Hypothalamus (tissue), 51 donors: ENCODE measurements at places on chromosomes 7 and 10.

GRCh38 chr10:89973326-89973725 lies 271.9 kb downstream of the KIF20B start:
- DNase-seq, result no peak

DNA sequence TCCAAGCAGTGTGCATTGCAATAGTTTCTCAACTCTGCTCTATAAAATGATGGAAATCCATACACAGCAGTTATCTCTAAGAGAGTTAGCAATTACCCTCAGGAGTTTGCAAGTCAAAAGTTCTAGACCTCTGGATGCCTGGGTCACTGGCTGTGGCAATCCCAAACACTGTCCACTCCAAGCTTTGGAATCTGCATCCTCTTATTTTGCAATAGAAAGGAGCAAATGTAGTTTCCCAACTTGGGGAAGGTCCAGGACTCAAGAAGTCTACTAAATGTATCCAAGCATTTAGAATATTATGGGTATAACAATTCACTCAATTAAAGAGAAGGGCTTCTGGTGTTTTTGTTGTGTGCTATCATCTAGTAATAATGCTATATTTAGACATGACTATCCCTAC lies 131.3 kb upstream of the NRP1 start:
- DNase-seq, result no peak

DNA sequence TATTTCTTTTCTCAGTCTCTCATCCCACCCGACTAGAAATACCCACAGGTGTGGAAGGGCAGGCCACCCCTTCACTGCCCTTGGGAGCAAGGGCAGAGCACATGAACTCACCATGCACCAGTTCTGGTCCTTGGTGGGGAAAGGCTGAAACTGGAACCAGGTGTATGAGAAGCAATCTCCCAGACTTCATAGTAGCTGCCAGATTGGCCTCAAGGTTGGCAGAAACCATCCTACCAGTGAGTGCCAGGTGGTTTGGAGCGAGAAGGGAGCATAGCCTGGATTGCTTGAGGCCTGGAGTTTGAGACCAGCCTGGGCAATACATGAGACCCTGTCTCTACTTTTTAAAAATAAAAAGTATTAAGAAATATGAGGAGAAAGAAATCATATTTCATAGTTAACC lies 138.8 kb downstream of the LYZL1 start:
- DNase-seq, result no peak

GRCh38 chr10:76992467-76992866 lies 645.1 kb downstream of the KCNMA1 start:
- DNase-seq, result no peak

- no peak for DNase-seq
These were observed 38.0 kb downstream of the MDFIC start for GRCh38 chr7:114959931-114960330.

- no peak for DNase-seq
These were observed 121.6 kb upstream of the UNC5B start for GRCh38 chr10:71090801-71091200.

DNA sequence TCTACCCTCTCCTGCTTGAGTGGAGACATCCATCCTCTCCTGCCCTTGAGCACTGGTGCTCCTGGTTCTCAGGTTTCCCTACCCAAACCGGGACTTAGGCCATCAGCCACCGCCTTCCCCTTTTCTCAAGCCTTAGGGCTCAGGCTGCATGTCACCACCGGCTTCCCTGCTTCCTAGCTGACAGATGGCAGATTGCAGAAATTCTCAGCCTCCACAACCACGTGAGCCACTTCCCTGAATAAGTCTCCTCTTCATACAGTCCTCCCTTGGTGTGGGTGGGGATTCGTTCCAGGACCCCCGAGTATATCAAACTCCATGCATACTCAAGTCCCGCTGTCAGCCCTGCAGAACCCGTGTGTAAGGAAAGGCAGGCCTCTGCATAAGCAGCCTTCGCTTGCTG lies 203.5 kb upstream of the ZNF32 start:
- no peak for DNase-seq

GRCh38 chr7:33109758-33110238 lies 594 bp upstream of the RP9 start:
- DNase-seq, result no peak

- no peak for DNase-seq
These were observed 12.7 kb upstream of the RHBDD2 start for GRCh38 chr7:75866114-75866488.

GRCh38 chr10:125868372-125868975 lies 12.6 kb downstream of the DHX32 start:
- DNase-seq, result no peak

- DNase-seq, result no peak
These were observed 44.0 kb downstream of the SLC25A13 start for GRCh38 chr7:96277921-96278320.

DNA sequence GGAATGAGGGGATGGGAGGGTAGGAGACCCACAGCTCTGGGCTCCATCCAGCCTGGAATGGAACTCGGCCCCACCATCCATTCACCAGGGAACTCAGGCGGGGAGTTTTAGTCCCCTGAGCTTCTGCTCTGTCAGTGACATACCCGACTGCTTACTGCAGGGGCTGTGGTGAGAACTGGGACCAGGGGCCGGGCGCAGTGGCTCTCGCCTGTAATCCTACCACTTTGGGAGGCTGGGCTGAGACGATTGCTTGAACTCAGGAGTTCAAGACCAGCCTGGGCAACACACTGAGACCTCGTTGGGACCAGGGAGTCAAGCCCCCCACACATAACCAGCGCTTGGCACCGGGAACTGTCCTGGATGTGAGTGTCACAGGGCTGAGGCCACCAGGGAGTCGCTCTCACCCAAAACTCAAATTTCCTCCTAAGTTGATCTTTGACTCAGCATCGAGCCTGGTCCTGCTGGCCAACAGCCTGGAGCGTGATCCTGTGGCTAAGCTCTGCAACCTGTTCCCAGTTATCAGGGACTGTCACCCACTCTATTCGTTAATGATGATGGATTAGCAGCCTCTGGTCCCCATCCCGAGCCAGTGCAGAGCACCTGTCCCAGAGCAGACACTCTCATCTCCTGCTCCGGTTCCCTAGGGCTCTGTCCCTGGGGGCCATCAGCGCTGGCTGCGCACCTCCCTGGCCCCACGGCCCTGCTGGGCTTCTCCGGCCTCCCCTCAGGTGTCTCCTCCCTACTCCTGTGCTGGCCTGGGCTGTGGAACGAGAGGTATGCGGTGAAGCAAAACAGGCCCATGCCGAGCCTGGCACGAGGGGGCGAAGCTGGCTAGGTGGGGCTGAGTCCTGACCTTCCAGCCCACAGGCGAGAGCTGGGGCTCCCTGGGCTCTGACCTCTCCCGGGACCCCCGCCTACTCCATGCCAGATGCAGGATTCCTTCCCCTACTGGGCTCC lies 902 bp upstream of the CLDN15 start:
- no peak for DNase-seq

- DNase-seq, result no peak
These were observed 144.5 kb upstream of the ASAH2 start for GRCh38 chr10:50395851-50396250.

DNA sequence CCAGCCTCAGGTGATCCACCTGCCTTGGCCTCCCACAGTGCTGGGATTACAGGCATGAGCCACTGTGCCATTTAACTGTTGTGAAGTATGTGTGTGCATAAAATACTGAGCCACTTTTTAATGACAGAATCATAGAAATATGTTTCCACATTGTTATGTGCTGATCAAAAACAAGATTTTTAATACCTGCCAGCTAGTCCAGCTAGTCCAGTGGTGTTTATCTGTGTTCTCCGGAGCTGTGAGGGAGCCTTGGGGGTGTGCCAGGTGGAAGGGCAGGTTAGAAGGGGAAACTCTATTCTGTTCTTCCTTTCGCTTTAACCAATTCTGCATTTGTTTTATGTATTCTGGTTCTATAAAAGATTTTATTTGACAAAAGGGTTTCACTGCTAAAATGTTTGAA lies 7.0 kb downstream of the FAM221A start:
- no peak for DNase-seq

GRCh38 chr10:3010816-3011460 lies 56.4 kb upstream of the PFKP start:
- DNase-seq, result no peak

DNA sequence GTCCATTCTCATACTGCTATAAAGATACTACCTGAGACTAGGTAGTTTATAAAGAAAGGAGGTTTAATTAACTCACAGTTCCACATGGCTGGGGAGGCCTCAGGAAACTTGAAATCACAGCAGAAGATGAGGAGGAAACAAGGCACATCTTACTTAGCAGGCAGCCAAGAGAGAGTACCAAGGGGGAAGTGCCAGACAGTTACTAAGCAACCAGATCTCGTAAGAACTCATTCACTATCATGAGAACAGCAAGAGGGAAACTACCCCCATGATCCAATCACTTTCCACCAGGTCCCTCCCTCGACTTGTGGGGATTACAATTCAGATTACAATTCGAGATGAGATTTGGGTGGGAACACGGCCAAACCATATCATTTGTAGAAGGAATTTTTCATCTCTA lies 36.3 kb downstream of the NHLRC2 start:
- DNase-seq, result no peak

GRCh38 chr10:9166770-9167169 lies 1112.3 kb downstream of the GATA3 start:
- DNase-seq, result no peak
